Placental epithelial cell (primary cell): ENCODE measurements at places on chromosomes 12 and 14. TPM values are rescaled to one million over a fixed set of nuclear protein-coding genes. Genes with fewer than 3 reads are reported as not detected.

APPL2 gene
- 54.0 and 89.1 TPM in 2 replicates for total RNA-seq

TAS2R8 gene
- not detected in 2 replicates for total RNA-seq

GSG1 gene
- total RNA-seq, result 0.76 TPM in 1 of 2 replicates, not detected in the other

CD163 gene
- total RNA-seq, result not detected in 2 replicates

KCNK10 gene
- not detected in 2 replicates for total RNA-seq

PTPRR gene
- 0.87 TPM in 1 of 2 replicates, not detected in the other for total RNA-seq

B4GALNT1 gene
- 0.22 and 0.39 TPM in 2 replicates for total RNA-seq

CLEC6A gene
- not detected in 2 replicates for total RNA-seq

KRT78 gene
- total RNA-seq, result not detected in 2 replicates

USP44 gene
- 0.54 TPM in 1 of 2 replicates, not detected in the other for total RNA-seq

PIWIL1 gene
- total RNA-seq, result not detected in 2 replicates

PAWR gene
- 44.8 and 93.4 TPM in 2 replicates for total RNA-seq

EML5 gene
- not detected in 2 replicates for total RNA-seq

TCL1B gene
- not detected in 2 replicates for total RNA-seq

WIF1 gene
- total RNA-seq, result not detected in 2 replicates

TSPAN11 gene
- total RNA-seq, result under 0.01 TPM in 2 replicates
